Dorsolateral prefrontal cortex (tissue), 122 donors: ENCODE measurements at places on chromosomes 6 and 20.

DNA sequence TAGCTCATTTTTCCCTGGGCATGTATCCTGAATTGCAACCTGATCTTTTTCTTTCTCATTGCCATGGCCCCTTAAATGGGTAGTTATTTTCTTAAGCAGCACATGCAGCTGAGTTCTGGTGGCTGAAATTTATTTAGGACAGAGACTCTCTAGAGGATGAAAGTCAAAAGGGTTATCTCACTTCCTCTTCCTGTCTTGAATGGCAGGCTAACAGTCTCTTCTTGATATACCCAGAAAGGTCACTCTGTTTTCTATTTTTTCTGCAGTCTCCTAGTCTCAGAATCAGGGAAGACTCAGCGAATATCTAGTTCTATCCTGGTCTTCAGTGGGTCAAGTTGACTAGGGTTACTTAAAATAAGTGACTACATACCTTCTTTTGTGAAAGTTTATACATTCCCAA is 243.3 kb downstream of the EPHA7 start:
- no peak for DNase-seq

DNA sequence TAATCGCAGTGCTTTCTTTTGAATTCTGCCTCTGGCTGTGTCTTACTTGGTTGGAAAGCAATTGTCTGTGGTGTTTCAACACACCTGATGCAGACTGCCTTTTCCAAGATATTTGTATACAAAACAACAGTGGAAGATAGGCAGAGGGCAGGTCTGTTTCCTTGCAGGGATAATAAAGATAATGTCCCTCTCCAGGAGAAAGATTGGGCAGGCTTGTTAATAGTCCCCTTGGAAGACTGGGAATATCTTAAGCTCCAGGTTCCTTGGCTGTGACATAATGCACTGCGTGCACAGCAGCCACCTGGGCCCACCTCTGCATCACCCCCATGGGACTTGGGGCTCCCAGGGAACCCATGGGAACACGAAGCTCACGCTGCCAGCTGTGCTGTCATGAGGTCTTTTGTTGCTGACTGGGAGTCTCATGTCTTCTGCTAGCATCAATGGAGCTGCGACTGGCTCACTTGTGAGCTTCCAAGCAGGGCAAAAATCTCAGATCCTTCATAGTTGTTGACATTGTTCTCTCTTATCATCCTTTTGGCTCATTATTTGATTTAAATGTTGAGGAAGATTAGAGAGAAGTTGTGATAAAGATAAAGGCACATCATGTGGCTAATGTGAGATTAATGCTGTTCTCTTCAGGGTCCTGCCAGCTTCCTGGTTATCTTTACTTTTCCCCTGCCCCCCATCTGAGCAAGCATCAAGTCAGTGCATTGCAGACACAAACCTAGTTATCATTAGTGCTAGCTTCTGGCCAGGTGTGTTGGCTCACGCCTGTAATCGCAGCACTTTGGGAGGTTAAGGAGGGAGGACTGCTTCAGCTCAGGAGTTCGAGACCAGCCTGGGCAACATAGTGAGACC is 107.1 kb upstream of the ASF1A start:
- no peak for DNase-seq

GRCh38 chr6:40232698-40233097 is 298.4 kb upstream of the MOCS1 start:
- DNase-seq = no peak

DNA sequence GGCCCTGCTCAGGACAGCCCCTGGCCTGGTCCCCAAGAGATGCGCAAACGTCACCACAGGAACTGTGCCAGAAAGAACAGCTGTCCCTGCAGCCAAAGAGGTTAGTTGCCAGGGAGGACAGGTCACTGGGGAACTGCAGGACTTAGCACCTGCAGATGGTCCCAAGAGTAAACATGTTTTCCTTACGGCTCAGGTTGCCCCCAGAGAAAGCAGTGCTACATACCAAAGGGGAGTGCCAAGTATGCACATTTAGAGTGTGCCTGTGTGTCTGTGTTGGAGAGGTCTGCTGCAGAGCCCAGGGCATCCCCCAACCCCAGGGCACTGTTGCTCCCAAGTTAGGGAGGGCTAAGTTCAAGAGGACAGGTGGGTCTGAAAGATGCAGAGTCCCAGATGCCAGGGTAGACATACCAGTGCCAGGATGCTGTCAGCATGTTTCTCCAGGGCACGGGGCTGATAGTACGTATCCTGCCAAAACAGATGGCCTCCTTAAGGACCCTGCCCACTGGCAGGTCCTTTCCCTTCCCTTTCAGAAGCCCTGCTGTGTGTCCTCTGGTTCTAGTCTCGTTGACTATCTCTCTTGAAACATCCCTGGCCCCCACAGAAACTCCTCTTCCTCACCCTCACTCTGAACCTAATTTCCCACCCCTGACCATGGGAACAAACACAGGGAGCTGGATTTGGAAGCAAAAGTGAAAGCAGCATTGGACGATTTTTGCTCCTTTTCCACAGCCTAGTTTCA is 1.3 kb downstream of the ABHD16A start:
- no peak for DNase-seq

GRCh38 chr6:321158-321438 is 28.8 kb downstream of the DUSP22 start:
- DNase-seq = no peak

- no peak for DNase-seq
Observed at GRCh38 chr20:18524646-18525045, 16.9 kb downstream of the SEC23B start.

DNA sequence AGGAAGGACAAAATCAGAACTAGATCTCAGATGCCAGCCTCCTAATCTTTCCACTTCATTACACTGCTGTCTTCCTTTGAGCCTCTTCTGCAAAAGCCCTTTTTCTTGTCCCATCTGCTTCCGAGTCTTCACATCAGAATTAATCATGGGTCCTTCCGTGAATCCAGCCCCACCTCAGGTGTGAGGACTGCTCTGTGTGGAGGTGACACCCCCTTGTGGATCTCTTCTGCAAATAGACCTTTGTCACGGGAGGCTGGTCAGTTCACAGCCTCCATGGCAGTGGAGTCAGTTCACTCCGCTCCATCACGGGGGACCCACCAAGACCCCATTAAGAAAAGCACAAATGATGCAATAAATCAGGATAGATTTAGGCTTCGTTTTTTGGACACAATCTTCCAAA is 171.1 kb downstream of the ADAT2 start:
- no peak for DNase-seq

GRCh38 chr6:8238773-8239683 is 136.7 kb upstream of the EEF1E1 start:
- DNase-seq = no peak

- no peak for DNase-seq
Observed at GRCh38 chr6:43737272-43738081, 32.5 kb upstream of the VEGFA start.

DNA sequence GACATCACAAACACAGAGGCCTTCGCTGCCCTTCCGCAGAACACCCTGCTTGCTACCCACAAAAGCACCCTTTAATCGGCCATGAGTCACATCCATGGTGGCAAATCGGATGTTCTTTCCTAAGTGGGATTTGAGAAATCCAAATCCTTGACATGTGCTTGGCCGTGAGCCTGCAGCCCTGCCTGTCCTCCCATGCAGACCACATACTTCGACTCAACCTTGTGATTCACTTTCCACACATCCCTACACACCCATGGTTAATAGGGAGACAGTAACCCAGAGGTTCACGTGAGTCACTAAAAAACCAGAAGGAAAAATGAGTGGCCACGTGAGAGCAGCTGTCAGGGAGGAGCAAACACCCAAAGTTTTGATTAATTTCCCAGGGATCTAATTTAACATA is 19.4 kb downstream of the RAMACL start:
- no peak for DNase-seq

GRCh38 chr6:41239467-41240159 is 11.5 kb downstream of the TREML4 start:
- no peak for DNase-seq
